Stimulated activated CD8-positive, alpha-beta memory T cell treated with anti-CD3 and anti-CD28 coated beads, Interleukin-7, amount 100 ng/mL, for 1 hour (primary cell): ENCODE measurements at places on chromosomes 4 and X.

DNA sequence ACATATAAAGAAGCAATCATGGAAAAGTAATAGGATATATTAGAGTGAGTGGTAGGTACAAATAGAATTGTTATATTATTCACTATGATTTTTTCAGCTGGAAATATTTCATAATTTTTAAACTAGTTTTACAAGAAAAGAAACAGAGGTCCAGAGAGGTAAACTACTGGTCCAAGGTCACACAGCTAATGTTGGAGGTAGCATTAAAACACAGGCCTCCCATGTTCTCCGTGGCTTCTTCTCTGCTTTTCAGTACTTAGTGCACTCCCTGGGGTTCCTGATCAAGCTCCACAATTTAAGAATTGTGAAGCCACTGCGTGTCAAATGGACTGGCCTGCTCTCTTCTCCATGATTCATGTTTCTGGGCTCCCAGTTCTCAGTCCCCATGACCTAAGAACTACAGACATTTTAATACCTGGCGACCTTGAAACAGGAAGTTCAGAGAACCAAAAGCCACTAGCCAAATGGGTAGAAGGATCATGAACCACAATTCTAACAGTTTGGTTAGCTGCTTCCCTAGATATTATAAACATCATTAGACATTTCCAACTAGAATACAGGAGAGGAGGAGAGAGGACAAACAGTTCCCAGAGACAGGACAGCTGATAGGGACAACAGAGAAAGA lies 172.0 kb upstream of the KLF3 start:
- DNase-seq: no peak

DNA sequence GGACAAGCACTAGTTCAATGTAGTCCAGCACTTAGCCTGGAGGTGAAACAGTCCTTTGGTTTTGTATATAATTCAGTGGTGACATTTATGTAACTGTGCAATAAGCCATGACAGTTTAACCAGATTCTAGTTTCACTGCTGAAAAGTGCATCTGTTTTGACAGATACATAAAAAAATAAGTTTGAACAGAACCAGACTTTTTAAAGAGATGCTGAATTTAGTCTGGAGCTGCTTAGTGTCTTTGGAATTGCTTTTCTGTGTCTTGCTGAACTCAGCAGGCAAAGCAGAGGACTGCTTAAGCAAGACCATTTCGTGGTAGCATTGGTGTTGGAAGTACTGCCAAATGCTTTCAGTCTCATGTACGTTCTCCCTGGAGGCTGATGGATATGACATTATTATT lies 393.5 kb downstream of the MAPK10 start:
- no peak for DNase-seq

DNA sequence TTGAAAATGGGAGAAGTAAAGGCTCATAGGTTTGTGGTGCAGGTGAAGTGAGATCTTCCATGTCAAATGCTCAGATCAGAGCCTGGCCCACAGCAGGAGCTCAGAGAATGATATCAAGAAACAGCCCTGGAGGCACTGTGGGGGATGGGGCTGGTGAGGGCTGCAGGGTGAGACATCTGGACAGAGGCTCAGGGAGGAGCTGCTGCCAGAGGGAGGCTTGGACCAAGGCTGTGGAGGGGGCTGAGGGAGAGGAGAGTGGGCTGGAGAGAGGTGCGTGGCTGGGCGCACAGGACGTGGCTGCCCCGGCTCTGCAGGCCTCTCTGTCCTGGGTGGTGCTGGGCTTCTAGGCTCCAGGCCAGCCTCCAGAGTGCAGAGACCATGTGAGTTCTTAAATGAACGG lies 5.6 kb downstream of the SORCS2 start:
- no peak for DNase-seq

DNA sequence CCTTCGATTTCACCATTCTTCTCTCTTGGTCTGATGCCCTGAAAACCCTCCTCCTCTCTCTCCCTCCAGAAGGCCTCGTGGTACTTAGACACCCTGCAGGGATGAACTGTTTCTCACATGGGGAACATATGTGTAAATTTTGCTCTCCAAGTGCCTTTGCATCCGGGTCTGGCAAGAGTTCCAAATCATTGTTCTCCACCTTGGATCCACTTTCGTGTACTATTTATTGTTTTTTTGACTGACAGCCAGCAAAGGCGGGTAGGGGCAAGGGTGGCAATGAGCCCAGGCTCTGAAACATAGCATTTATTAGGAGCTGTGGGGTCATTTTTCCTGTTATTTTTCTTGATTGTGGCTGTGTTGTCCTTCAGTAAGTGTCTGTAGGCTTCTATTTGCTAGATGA lies 81.7 kb downstream of the RTL5 start:
- DNase-seq: no peak

- DNase-seq: no peak
These were observed 67.8 kb downstream of the FAM133A start for GRCh38 chrX:93741811-93742210.

DNA sequence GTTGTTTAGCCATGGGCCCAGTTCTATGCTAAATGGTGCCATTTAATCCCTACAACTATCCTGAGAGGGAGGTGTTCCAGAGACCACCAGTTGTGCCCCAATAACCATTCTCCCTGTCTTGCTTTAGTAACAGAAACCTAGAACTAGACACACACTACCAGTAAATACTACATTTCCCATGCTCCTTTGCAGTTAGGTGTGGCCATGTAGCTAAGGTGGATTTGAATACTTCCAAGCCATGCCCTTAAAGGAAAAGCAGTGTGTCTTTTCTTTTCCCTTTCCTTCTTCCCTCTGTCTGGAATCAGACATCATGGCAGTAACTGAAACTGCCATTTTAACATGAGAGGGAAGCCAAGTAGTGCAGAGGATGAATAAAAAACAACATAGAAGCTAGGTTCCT lies 90.9 kb upstream of the TMEM33 start:
- no peak for DNase-seq

DNA sequence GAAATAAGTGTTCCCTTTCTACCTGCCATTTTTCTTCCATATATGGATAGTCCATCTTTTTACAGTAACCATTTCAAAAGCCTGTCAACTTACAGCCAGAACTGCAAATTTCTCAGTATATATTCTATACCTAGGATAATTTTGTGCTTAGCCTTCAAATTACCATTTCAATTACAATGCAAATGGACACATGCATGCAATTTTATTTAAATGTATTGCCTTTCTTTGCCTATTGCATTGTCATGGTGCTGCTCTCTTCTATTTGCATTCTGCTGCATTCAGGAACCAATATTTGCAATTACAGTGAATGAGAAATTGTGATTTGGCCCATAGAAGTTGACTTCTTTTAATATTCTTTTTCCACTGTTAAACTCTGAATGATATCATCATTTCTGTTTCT lies 1753.4 kb upstream of the TENM3 start:
- DNase-seq: no peak

DNA sequence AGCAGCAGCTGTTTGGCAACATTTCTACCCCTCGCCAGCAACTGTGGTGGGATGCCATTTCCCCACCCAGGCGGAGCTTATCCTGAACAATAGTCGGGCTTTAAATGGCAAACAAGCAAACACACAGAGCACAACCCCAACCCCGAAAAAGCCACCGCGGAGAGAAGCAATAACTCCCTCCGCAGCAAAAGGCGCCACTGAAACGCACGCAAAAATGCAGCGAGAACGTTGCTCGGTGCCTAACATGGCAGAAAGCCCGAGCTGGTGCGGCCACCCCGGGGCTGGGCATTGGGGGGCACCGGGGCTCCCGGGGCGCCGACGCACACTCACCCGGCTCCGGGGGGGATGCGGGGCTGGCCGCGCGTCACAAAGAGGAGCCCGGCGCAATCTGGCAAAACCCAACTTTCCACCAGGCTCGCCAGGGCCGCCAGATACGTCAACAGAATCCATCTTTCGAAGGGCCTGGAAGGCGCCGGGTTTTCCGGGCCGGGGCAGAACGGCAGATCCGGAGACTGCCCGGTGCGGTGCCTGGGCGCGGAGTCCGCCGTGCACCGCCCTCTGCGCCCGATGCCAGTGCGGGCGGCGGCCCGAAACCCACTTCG lies 818 bp downstream of the RAI2 start:
- DNase-seq: no peak

DNA sequence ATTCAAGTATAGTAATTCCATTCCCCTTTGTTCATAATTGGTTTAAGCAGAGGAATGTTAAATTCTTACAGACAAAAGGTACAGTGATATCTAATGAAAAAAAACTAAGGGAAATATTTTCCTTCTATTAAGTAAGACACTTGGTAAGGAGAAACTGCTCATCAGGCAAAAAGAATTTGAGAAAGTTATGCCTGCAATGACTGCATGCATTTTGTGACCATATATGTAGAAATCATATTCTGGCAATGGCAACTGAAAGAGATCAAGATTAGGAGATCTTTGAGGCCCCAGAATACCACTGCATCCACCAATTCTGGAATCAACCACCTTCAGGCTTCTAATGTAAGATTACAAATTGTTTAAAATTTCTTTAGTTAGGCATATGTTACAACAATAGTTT lies 364.8 kb downstream of the PCDH10 start:
- DNase-seq: no peak

GRCh38 chrX:45527834-45528233 lies 327.2 kb upstream of the DIPK2B start:
- DNase-seq: no peak

DNA sequence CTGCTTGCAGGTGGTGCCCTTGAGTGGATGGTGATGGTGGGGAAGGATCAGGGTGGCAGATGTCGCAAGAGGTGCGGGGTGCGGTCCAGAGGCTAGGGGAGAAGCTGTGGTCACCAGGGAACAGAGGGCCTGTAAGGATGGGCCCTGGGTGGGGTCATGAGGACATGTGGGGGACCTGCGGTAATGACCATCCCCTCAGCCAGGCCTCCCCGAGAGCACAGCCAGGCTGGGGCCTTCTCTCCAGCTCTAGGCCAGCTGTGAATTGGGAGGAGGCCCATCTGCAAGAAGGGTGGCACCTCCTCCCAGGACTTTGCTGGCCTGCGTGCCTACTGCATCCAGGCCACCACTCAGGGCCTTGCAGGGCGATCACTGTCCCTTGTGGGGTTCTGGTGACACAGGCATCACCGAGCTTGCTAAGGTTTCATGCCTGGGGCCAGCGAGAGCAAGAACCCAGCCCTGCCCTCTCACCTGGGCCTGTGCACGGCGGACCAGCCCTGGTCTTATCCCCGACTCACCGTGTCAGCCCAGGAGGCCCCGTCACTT lies 34.1 kb upstream of the MXD4 start:
- DNase-seq: no peak
